ENCODE measurements at places on chromosomes 2 and 18. TPM values are rescaled to one million over a fixed set of nuclear protein-coding genes. Genes with fewer than 3 reads are reported as not detected.
A peak's percentile ranks its signal among the peaks of the same experiment; 100 is the strongest.

DNA sequence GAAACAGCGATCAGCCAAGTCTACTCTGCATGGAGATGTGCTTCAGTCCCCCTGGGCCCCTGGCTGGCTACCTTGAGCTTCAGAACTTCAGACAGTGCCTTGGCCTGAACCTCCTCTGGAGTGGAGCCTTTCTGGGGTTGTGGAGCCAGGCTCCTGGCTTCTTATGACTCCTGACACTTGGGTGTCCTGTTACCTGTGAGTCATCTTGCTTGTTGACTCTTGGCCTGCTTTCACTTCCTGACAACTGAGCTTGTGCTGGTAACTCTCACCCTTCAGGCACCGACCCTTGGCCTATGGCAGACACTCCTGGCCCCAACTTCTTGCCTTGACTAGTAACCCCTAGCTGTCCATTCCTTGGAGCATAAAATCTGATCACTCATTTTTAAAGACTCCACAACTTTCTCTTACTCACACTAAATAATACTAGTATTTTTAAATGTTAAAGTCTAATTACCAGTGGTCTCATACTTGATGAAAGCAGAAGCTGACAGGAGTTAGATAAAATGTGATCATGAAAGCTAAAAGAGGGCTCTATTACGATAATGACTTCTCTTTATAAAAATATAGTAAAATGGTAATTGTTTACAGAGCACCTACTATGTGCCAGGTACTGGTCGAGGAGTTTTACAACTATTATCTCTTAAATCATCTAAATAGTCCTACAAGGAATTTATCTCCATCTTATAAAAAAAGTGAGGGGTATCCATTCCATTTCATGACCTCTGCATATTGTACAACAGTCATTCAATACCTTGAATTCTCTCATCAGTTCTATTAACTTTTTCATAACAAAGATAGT lies 46.3 kb upstream of the VIT start:
- no peak for ATAC-seq

DNA sequence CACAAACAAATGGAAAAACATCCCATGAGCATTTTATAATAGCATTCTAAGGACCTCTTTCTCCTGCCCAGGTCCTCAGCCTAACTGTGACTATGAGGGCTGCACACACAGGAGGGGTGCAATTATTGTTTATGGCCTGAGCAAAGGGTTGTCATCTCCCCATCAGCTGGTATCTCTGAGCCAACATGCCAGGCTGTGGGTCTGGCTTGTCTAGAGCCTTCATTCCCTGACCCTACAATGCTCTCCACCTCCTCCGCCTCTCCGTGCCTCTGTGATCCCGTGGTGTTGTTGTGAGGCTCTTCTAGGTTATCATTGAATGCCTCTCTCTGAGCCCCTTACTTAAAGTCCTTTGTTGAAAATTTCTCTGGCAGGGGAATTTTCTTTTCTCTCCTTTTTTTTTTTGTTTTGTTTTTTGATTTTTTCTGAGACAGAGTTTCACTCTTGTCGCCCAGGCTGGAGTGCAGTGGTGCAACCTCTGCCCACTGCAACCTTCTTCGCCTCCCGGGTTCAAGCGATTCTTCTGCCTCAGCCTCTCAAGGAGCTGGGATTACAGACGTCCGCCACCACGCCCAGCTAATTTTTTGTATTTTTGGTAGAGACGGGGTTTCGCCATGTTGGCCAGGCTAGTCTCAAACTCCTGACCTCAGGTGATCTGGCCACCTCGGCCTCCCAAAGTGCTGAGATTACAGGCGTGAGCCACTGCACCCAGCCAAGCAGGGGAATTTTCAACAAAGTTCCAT lies 126.4 kb downstream of the SMAD7 start:
- no peak for ATAC-seq

The CNGA3 gene
- 2.3 TPM for total RNA-seq

- ATAC-seq = peak; percentile 98
Measured at GRCh38 chr18:49447810-49448745, 12.4 kb downstream of the DYM start.

DNA sequence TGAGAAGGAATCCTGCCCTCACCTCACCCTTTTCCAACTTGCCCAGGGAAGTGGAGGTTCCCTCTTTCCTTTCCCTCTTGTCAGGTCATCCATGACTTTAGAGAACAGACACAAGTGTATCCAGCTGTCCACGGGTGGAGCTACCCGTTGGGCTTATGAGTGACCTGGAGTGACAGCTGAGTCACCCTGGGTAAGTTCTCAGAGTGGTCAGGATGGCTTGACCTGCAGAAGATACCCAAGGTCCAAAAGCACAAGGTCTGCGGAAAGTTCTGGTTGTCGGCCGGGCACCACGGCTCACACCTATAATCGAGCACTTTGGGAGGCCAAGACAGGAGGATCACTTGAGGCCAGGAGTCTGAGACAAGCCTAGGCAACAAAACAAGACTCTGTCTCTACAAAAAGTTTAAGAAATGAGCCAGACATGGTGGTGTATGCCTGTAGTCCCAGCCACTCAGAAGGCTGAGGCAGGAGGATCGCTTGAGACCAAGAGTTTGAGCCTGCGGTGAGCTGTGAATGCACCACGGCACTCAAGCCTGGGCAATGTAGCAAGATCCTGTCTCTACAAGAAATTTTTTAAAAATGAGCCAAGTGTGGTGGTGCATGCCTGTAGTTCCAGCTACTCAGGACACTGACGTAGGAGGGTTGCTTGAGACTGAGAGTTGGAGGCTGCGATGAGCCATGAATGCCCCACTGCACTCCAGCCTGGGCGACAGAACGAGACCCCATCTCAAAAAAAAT lies 14.0 kb upstream of the CNDP1 start:
- ATAC-seq = no peak

The AMER3 gene
- 9.2 TPM for total RNA-seq

GRCh38 chr2:95539290-95539689 lies 52.5 kb upstream of the TRIM43 start:
- no peak for ATAC-seq

DNA sequence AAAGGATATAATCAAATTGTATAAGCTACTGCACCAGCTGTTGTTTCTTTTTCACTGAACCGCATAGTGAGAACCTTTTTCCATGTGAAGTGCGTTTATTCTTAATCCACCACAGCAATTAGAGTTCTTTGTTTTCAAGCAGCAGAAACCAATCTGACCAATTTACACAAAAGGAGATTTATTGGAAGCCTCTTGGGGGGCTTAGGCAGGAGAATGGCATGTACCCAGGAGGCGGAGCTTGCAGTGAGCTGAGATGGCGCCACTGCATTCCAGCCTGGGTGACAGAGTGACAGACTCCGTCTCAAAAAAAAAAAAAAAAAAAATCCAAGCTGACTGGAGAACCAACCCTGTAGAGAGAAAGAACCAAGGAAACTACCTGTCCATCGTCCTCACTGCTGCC lies 10.0 kb downstream of the ADNP2 start:
- peak; percentile 29 for ATAC-seq

The NXPH2 gene
- total RNA-seq = not detected

The ADD2 gene
- total RNA-seq = 48.8 TPM

The WDR75 gene
- total RNA-seq = 63.5 TPM
